ENCODE measurements at places on chromosomes 5 and 9.
A peak's percentile ranks its signal among the peaks of the same experiment; 100 is the strongest.

GRCh38 chr5:125152461-125153189 is 406.2 kb upstream of the ZNF608 start:
- no peak for DNase-seq

GRCh38 chr9:132585954-132586829 is 3.8 kb downstream of the BARHL1 start:
- DNase-seq: no peak

DNA sequence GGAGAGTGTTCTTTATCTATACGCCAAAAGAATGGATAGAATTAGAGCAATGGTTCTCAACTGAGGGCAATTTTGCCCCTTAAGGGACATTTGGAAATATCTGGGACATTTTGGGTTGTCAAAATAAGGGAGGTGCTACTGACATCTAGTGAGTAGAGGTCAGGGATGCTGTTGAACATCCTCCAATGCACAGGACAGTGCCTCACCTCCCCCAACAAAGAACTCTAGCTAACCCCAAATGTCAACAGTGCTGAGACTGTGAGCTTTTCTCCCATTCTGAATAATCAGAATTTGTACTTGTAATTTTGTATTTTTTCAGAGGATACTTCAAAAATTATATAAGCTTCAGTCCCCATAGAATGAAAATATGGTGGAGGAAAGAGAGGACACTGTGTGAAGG is 8.6 kb upstream of the SMC5 start:
- no peak for DNase-seq

DNA sequence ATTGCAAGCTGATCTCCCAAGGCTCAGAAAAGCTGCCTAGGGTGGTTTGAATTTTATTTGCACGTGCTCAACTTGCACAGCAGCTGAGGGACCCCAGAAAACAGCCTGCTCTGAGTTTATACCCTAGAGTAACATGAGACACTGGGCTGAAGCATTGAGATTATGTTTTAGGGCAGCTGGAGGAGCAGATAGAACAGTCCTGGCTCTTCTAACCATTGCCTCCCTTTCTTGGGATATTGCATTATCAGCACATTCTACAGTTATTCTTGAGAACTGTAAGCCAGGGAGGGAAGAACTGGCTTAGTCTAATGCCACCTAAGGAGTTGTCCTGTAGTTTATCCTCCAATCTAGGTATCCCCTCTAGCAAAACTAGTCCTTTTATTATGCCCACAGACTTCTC is 10.3 kb downstream of the SMC2 start:
- DNase-seq: no peak

DNA sequence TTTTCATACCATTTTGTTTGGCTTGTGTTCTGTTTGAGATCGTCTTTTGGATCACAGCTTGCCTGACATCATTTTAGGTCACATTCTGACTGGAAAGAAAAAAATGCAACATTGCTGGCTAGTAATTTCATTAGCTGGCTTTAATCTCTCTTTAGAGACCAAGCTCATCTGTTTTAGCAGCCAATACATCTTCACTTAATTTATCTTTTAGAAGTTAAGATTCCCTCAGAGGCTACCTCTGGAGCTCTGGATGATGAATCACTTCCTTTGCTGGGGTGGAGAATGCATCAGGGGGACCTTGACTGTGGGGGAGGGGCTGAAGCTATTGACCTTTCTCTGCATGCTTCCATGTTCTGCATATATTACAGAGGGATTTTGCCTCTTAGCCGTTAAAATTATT is 181.5 kb upstream of the OTULINL start:
- no peak for DNase-seq

DNA sequence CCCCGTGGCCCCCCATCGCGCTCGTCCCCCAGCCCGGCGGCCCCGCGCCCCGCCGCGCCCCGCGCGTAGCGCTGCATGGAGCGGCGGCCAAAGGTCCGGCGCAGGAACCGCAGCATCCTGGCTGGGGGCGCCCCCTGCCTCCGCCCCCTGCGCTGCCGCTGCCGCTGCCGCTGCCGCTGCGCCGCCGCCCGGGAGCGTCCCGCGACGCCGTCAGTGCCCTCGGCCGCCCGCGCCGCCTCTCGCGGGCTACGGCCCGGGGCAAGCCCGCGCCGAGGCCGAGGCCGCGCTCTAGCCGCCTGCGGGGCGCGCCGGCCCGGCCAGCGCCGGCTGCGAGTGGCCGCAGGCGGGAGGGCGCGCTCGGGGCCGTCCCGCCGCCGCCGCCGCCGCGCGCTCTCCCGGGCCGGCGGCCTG is 523 bp downstream of the EPB41L4B start:
- no peak for DNase-seq

DNA sequence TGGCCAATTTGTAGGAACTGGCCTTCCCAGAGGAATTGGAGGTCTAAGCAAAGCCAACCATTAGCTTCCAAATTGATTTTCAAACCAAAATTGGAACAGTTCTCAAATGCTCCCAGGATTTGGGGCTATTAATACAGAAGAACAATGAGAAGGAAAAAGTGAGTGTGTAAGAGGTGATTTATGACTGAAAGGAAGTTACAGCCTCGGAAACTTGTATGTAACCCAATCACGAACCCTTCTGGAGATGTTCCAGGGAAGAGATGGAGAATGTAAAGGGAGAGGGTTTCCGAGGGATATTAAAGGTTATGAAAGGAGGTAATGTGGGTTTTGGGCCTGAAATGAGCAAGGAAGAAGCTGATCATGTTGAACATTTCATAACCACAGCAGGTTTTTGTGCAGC is 93.2 kb upstream of the CXCL14 start:
- DNase-seq: no peak

- DNase-seq: no peak
These were observed 47.3 kb downstream of the SLC12A7 start for GRCh38 chr5:1064383-1065142.

DNA sequence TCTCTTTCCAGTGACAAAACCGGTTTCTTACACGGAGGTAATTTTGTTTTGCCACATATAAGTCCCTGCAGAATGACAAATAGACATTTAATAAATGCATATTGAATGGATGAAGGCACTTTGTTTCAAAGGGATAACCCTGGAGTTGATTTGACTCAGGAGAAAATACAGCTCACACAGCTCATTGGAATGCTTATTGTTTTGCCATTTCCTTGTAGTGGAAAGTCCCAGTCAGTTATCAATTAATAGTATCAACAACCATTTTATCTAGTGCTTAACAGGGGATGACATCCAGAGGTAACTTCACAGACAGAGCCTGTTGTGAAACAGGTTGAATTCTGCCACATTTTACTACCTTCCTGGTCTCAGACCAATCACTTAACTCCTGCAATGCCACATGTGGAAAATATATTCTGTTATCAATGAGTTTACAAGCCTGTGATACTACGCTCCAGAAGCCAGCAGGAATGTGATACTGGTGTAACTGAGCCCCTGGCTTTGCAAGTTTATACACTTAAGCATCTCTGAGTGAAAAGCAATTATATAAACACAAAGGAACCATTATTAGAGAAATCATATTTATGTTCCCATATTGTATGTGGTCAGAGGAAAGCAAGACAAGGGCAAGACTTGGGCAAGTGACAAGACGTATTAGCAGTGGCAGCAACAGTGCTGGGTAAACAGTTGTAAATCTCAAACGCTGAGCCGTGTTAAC is 123.1 kb upstream of the ANKRD55 start:
- no peak for DNase-seq

- DNase-seq: no peak
These were observed 120.1 kb upstream of the SLC30A5 start for GRCh38 chr5:68973696-68974095.

GRCh38 chr5:5421149-5421960 is 1.1 kb upstream of the ICE1 start:
- no peak for DNase-seq

DNA sequence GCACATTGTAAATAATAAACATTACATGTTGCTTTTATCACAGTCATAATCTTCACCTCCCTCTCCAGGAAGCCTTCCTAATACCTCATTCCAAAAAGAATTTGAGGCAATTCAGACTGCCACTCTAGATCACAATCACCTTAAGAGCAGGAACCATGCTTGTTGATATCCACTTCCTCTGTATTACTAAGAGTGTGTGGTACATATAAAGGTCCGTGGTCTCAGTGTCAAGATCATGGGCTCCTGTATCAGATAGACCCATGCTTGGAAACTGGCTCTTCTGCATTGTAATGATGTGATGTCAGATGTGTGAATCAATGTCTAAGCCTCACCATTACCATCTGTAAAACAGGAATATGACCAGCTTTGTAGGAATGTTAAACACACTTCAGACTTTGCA is 114.1 kb downstream of the SPOCK1 start:
- no peak for DNase-seq

DNA sequence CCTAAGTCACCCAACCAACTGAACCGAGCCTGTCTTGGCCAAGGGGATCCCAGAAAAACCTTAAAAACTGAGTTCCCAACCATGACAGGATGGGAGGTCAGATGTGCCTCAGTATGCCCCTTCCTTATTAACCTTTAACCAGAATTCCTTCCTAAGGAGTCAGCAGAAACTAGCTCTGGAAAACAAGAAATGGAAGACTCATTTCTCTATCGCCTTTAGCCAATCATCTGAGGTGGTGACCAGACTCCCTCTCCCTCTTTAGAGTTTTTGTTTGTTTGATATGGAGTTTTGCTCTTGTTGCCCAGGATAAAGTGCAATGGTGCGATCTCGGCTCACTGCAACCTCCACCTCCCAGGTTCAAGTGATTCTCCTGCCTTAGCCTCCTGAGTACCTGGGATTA is 37.5 kb downstream of the SLC28A3 start:
- DNase-seq: no peak

DNA sequence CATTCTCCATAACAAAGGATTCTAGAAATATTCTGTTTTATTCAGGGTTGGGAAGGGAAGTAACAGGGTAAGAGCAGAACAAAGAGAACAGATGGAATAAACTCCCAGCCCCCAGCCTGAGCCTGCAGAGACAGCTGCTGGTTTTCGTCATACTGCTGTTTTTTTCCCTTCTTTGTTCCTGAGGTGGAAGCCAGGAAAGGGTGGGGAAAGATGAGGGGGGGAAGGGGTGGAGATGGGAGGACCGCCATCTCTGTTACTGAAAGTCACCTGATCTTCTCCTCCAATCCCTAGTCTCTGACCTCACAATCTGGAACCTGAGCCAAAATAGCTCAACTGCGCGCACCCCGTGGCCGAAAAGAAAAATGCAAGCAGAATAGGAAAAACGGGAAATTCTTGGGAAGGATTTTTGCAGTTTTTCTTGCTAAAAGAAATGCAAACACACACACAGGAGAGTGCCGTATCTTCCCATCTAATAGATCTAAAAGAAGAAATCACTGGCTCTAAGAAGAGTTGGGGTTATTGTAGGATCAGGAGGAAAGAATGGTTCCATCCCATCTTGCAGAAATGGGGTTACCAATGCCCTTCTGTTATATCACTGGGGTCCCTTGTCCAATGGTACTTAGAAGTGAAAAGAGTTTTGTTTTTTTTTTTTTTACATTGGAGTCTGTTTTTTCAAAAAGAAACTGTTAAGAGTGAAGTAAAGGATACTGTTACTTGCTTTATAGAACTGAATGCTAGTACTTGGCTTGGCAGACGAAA is 57.9 kb downstream of the DIAPH1 start:
- DNase-seq: peak; percentile 74

Data from hippocampal formation (tissue), 2 donors.